Kasumi-1 (cell line): ENCODE measurements at places on chromosomes 6 and 20.

DNA sequence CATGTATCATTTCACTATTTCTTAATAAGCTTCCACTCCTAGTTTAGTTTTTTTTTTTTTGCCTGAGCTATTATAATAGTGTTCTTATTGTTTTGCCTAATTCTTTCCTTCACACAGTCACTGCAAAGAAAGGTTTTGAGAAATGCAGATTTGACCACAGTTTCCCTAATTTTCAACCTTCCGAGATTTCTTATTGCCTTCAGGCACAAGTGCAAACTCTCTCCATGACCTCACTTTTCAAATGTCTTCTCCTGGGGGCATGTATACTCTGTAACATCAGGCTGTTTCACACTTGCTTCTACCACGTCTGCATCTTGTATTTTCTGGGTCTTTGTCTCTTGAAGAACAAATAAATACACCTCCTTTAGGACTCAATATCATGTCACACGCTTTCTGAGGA, 339.0 kb upstream of the CITED2 start:
- DNase-seq = no peak

DNA sequence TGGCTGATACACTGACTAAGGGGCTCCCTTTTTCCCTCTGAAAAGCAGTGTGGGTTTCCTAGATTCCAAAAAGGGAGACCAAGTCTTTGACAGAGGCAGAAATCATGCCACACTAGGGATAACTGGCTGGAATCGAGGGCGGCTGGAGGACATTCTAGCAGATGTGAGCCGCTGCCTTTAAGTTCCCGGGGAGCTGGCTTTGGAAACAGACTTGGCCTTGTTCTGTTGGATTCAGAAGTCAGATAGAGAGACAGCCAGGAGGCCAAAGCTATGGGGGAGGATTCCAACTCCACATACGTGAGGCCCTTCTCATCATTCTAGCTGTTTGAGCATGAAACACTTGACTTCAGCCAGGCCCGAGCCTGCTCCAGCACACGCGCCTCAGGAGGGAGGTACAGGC, 109.9 kb upstream of the FOXC1 start:
- DNase-seq = no peak

DNA sequence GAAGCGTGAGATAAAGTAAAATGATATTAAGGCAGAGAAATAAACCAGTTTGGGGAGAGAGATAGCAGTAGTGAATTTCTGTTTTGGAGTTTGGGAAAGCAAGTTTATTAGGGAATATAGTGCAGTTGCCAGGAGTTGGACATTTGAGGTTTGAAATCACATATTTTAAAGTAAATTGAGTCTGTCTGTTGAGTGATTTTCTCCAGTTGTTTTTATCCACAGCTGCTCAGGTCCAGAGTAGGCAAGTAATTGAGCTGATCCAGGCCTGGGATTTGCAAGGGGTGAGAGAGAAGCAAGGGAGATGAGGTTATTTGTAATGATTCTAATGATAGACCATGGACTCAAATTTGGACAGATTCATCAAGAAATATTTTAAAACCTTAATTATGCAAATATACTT, 481.9 kb downstream of the UTRN start:
- no peak for DNase-seq

DNA sequence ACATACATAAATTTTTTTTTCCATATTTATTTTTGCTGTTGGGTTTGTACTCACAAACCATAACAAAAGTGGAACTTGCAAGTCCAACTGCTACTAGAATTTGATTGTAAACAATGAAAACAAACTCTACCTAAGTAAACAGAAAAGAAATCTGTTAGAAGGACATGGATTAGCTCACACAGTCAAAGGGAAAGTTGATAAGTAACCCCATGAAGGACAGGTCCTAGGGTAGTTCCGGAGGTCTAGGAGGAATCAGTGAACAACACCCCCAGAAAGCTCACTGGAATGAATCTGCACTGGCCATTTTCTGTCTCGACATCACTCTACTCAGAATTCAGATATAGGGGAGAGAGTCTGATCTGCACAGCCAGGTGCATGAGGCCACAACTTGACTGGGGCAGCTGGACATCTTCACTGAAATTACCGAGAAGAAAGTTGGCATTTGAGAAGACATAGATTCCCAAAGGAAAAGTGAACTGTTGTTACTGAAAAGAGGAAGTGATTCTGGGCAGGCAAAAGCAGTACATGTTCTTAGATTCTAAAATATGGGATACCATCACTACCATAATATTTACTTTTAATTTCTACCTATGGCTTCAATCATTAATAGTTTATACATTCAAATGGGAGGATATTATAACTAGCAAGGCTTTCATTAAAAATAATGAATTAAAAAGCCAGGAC, 76.4 kb downstream of the HMGN3 start:
- DNase-seq = no peak

DNA sequence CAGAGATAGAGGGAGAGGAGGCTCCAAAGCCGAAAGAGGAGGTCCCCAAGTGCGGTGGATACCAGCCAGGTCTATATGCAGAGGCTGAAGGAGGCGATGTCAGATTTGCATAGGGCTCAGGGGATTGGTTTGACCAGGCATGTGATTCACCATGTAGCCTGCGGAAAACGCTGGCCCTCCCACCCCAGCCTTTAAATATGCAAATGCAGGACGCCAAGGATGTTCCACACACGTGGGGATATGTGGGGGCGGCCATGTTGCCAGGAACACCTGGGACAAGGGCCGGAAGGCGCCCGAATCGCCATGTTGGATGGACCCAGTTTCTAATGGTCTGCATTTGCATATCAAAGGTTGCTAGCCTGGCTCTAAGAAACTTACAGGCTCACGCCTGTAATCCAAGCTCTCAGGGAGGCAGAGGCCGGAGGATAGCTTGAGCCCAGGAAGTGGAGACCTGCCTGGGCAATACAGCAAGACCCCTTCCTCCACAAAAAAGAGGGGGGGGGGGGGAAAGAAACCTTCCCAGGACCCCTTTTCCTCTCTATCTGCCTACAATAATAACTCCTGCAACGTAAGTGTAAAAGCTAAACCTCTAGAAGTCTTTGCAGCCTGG, 110.5 kb downstream of the TULP4 start:
- DNase-seq = no peak
